ENCODE measurements at places on chromosomes 16 and 17. TPM values are rescaled to one million over a fixed set of nuclear protein-coding genes. Genes with fewer than 3 reads are reported as not detected.

The ABCC6 gene
- total RNA-seq = under 0.01 TPM

The DNAH9 gene
- under 0.01 TPM for total RNA-seq

The C17orf113 gene
- total RNA-seq = 0.64 TPM

The NOTUM gene
- not detected for total RNA-seq

The CMTM2 gene
- not detected for total RNA-seq

The CDK5R1 gene
- 5.5 TPM for total RNA-seq

The SLC5A11 gene
- total RNA-seq = not detected

The AOC3 gene
- total RNA-seq = 0.26 TPM

The CBFA2T3 gene
- total RNA-seq = 0.26 TPM

The HID1 gene
- total RNA-seq = 6.4 TPM

The SYCE1L gene
- total RNA-seq = 0.38 TPM

The SLC6A2 gene
- 0.26 TPM for total RNA-seq

The PARD6A gene
- total RNA-seq = 4.4 TPM

The RNF222 gene
- total RNA-seq = under 0.01 TPM

The IL34 gene
- total RNA-seq = 2.0 TPM

The PIGS gene
- total RNA-seq = 36.0 TPM

The TBX4 gene
- not detected for total RNA-seq
